Airway epithelial cell (primary cell): ENCODE measurements at places on chromosomes 11 and 22. TPM values are rescaled to one million over a fixed set of nuclear protein-coding genes. Genes with fewer than 3 reads are reported as not detected.

MUC5B gene
- not detected in 2 replicates for total RNA-seq

ATG16L2 gene
- 6.2 and 9.6 TPM in 2 replicates for total RNA-seq

VWA5A gene
- 7.3 and 7.8 TPM in 2 replicates for total RNA-seq

SLC22A25 gene
- not detected in 2 replicates for total RNA-seq

NCR3LG1 gene
- 1.4 and 2.2 TPM in 2 replicates for total RNA-seq

OR4C45 gene
- total RNA-seq: not detected in 2 replicates
